Kidney capillary endothelial cell (primary cell): ENCODE measurements at places on chromosomes 12 and 14.

- DNase-seq = no peak
These were observed 136.2 kb downstream of the MED13L start for GRCh38 chr12:116141110-116141832.

GRCh38 chr14:59041308-59041707 lies 147.2 kb upstream of the DAAM1 start:
- no peak for DNase-seq

GRCh38 chr14:41609704-41610183 lies 3.1 kb downstream of the LRFN5 start:
- DNase-seq = peak; percentile 19

DNA sequence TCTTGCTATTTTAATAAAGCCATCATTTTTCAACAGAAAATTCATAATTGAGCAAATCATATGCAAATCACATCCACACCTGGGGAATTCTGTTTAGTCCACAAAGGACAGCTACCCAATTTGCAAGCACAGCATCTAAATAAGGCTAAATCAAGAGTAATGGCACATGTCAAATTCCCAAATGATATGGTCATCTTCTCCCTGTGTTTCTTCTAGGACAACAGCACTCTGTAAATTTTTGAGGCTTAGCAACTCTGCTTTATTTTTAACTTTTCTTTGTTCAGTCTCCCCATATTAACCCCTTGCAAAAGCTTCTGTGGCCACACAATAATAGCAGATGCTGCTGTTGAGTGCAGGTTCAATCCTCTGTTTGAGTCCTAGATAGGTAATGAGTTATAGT lies 155.6 kb upstream of the DAAM1 start:
- DNase-seq = no peak

DNA sequence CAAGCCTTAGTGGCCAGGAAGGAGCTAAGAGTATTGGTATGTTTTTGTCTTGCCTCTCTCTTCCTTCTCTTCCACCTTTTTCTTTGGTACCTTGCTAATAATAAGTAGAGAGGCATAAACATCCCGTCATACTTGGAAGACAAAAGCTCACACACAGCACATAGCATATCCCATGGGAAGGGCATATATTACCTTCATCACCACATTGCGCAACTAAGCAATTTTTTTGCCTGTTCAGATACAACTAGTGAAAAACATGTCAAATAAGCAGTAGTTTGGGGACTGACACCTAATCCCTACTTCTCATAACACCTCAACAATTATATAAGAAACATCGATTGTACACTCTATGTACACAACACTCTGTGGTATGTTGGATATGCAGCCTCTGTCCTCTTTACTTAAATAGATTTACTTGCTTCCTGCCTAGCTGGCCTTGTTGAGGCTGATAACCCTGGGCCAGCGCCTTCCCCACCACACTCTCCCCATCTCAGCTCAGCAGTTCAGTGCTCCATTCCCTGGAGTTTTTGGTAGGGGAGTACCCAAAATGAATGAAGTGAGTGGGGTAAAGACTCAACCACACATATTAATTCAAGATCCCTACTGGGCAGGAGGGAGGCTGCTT lies 35.4 kb downstream of the MBIP start:
- no peak for DNase-seq

DNA sequence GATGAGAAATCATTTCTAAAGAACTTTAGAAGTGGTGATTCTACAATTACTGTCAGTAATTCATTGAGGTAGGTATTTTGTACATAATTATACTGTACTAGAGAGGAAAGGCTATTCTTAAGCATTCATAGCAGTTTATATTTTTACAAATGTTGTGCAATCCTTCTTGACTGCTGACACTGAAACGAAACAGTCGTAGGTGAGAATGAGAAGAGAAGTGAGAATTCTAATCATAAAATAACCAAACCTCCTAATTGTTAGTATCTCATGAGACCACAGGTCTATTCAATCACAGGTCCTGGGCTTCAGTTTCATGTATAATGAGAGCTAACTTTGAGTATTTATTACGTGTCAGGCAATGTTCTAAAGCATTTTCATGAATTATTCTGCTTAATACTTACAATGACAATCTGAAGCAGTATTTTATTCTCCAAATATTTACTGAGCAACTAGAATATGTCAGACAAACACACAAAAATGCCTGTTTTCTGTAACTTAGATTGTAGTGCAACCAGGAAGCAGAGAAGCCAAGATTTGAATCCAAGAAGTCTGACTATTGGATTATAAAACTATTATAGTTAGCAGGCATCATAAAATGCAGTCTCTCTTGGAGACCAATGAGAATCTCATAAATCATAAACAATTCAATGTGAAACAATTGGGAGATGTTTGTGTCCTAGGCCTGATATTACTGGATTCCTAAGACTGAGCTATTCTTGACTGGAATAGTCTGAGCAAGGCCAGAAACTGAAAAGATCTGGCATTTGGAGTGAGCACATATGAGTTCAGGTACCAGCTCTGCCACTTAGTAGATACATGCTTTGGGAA lies 24.3 kb downstream of the RERG start:
- no peak for DNase-seq

DNA sequence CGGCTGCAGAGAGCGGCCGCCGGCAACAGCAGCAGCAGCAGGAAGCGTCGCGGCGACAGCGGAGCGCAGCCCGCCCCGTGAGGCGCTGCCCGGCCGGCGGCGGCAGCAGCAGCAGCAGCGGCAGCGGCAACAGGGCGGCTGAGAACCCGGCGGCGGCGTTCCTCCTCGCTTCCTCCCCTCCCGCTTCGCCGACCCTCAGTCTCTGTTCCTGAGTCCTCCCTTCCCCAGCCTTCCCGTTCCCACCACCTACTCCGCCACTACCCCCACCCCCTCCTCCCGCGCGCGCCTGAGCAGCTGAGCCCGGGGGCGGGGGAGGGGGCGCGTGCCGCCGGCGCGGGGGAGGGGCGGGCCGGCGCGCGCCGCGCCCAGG lies 310 bp downstream of the BICDL1 start:
- DNase-seq = peak; percentile 26

DNA sequence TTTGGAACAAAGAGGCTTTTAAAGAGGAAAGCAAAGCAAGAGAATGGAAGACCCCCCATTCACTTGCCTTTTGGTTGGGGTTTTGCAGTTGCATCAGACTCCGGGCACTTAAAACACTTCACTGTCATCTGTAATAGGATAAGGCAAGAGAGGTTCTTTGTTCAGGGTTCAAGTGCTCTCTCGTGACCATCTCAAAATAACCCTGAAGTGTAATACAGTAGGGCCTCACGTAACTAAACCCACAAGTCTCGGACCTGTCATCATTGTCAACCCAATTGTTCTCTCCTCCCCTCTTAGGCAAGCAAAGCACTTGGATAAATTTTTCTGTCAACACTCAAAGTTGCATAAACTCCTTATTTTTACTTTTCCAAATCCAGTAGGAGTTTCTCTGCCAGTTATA lies 26.9 kb upstream of the MYBPC1 start:
- no peak for DNase-seq
